Activated CD4-positive, alpha-beta T cell treated with anti-CD3 and anti-CD28 coated beads, Interleukin-2, amount 50 U/mL, for 16 hours (primary cell): ENCODE measurements at places on chromosomes 3 and 15.

- DNase-seq, result peak; percentile 27
Measured at GRCh38 chr3:137121704-137122314, 164.0 kb downstream of the IL20RB start.

DNA sequence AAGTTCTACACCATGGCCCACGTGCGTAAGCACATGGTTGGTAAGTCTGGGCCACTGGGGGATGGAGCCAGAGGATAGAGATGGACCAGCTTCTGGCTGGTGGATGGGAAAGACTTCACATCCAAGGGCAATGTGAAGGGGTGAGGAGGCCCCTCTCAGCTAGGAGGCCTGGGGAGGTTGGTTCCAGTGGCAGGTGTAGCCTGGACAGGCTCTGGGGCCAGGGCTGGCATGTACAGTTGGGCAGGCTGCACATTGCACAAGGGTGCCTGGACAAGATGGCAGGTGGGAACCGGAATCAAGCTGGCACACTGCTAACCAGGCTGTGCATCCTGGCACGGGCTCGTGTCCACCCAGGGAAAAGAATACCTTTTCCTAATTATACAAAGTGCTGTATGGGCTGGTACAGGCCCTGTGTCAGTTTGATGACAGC is 8.1 kb downstream of the ZBTB47 start:
- DNase-seq, result no peak

DNA sequence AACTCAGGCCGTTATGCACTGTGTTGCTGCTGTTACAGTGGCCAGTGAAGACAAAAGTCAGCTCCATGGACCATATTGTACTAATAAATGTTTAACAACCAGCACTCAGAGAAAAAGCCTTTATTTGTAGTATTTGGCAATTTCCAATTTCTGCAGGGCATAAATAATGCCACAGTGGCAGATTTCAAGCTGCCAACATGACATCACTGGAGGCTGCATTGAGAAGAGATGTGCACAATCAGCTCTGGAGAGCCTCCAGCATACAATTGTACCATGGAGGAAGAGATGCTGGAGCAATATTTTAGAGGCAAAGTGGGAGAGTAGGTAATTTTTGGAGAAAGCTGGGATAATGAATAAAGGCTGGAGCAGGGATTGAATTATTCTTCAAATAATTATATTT is 9.7 kb upstream of the ALCAM start:
- DNase-seq, result no peak

- no peak for DNase-seq
Measured at GRCh38 chr3:62433396-62433795, 60.0 kb upstream of the FEZF2 start.

DNA sequence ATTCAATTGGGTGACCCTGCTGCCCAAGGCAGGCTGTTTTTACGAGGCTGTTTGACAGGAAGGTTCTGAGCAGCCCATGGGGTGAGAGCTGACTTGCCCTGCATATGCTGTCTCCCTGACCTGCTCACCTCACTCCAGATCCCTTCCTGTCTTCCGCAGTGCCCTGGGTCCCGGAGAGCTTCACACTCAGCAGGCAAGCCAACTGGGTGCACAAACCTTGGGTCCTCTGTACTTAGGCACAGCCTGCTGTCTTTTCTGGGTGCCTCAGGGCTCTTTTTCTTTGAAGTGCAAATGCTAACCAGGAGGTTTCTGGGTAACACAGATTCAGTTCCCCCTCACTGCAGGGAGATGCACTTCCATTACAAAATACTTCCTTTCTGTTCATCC is 32.8 kb downstream of the ZXDC start:
- DNase-seq, result no peak

GRCh38 chr15:83717010-83717409 is 63.1 kb downstream of the ADAMTSL3 start:
- no peak for DNase-seq

- peak; percentile 46 for DNase-seq
Measured at GRCh38 chr15:92839696-92840095, 60.4 kb upstream of the CHD2 start.

- no peak for DNase-seq
Measured at GRCh38 chr15:64878705-64879104, 33.0 kb upstream of the ANKDD1A start.
